ENCODE measurements at places on chromosomes 1 and 21.

DNA sequence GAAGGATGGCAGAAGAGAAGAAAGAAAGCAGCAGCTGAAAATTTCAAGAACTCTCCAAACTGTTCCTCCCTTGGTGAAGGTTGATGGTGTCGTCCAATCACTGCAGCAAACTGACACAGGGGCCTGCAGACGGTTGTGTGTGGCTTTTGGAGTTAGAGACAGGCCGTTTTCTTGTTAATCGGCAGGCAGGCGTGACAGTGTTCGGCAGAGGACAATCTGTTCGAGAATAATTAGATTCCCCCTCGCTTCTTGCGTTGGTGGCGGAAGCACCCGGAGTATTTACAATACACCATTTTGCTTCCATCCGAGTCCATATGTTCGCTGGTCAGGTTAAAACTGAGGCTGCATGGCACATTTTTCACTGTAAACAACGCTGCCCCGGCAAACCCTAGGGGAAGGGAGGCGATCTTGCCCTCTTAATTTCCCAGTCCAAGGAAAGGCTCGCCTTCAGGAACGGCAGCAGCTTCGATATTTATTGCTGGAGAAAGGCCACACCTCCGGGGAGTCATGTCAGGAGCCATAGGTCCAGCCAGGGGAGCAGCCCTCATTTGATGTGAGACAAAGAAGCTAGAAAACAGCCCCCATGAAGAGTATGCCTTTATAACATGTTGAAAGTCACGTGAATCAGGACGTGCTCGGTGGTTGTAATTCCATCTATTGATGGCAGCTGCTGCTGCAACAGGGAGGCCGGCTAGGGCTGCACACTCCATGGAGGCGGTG lies 360.1 kb downstream of the SMYD3 start:
- no peak overlapping the region for H3K27ac ChIP-seq
- H3K4me3 ChIP-seq: no peak overlapping the region
- no peaks in the 10 kb centered on the region for H3K36me3 ChIP-seq
- DNase-seq: no peak
- H3K4me1 ChIP-seq: no peaks in the 10 kb centered on the region

GRCh38 chr1:39609618-39610331 lies 29.7 kb downstream of the HEYL start:
- DNase-seq: peak; percentile 40
- H3K4me3 ChIP-seq: no peak overlapping the region

DNA sequence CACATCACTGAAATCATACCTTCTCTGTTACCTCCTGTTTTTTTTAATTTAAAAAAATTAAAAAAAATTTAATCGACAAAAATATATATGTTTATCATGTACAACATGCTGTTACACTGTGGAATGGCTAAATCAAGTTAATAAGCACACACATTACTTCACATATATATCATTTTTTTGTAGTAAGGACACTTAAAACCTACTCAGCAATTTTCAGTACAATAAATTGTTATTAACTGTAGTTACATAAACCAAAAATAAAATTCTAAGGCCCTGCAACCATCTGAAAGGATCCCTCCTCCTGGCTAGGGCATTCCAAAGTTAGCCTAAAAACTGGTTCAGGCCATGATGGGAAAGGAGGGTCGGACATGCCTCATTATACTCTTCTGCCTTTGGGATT lies 23.6 kb upstream of the COQ8A start:
- H3K36me3 ChIP-seq: no peaks in the 10 kb centered on the region
- H3K27me3 ChIP-seq: no peaks in the 10 kb centered on the region
- no peak overlapping the region for H3K4me3 ChIP-seq
- no peak for DNase-seq

DNA sequence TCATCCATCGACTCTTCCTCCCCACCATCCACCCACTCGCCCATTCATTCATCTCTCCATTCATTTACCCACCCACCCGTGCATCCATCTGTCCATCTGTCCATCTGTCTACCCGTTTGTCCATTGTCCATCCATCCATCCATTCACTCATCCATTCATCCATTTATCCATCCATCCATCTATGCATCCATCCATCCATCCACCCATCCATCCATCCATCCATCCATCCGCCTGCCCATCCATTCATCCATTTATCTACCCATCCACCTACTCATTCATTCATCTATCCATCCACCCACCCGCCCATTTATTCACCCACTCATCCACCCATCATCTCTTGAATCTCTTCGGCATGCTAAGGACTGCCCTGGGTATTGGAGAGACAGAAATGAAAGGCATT lies 18.5 kb downstream of the ARHGEF10L start:
- H3K4me1 ChIP-seq: no peaks in the 10 kb centered on the region
- no peak overlapping the region for H3K4me3 ChIP-seq
- H3K27me3 ChIP-seq: peaks cover 26% of the 10 kb centered on the region
- no peaks in the 10 kb centered on the region for H3K36me3 ChIP-seq
- no peak for DNase-seq

DNA sequence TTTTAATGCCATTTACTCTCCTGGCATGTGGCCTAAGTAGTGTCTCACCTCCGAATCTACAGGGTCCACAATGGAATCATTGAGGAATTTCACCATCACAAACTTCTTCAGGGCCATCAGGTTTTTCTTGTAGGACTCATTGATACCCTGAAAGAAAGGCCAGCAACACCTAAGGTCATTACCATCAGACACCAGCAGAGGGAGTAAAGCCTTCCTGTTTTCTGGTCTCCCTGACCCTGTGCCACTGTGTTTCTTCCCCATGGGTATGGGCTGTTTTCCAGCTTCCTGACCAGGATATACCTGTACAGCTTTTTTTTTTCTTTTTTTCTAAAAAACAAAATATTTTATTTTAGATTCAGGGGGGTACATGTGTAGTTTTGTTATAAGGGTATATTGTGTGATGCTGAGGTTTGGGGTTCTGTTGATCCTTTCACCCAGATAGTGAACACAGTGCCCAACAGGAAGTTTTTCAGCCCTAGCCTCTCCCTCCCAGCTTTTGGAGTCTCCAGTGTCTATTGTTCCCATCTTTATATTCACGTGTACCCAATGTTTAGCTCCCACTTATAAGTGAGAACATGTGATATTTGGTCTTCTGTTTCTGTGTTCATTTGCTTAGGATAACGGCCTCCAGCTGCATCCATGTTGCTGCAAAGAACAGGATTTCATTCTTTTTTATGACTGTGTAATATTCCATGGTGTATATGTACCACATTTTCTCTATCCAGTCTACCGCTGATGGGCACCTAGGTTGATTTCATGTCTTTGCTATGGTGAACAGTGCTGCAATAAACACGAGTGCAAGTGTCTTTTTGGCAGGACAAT lies 18.3 kb downstream of the PPT1 start:
- H3K27ac ChIP-seq: no peak overlapping the region
- peaks cover 12% of the 10 kb centered on the region for H3K36me3 ChIP-seq
- no peak overlapping the region for H3K4me3 ChIP-seq
- no peaks in the 10 kb centered on the region for H3K4me1 ChIP-seq
- no peaks in the 10 kb centered on the region for H3K27me3 ChIP-seq

DNA sequence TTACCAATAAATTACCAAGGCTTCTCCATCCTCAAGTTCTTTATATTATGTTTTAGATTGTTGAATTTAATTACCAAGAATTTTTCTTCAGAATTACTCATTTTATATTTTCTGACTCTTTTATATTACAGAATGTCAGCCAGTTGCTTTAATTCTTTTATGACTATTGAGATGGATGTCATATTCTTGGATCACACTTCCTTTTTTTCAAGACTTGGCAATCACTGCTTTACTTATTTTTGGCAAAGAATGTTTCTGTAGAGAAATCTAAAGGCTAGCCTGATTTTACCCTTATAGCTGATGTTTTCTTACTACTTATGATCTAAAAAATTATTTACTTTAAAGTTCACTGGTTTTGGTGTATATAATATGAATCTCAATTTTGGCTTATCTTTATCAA lies 721.1 kb upstream of the TMPRSS15 start:
- no peak overlapping the region for H3K27ac ChIP-seq
- no peaks in the 10 kb centered on the region for H3K27me3 ChIP-seq
- DNase-seq: no peak
- no peaks in the 10 kb centered on the region for H3K36me3 ChIP-seq
- H3K4me1 ChIP-seq: no peaks in the 10 kb centered on the region

Data from central memory CD8-positive, alpha-beta T cell (primary cell).